ENCODE measurements at places on chromosomes 7 and 10. TPM values are rescaled to one million over a fixed set of nuclear protein-coding genes. Genes with fewer than 3 reads are reported as not detected.

GPR146 gene
- polyA plus RNA-seq = 0.60 TPM

CYP3A5 gene
- polyA plus RNA-seq = not detected

GRID2IP gene
- polyA plus RNA-seq = not detected

SNCG gene
- polyA plus RNA-seq = not detected

NANOS1 gene
- not detected for polyA plus RNA-seq

CYP3A4 gene
- polyA plus RNA-seq = not detected

MCM7 gene
- polyA plus RNA-seq = 8.8 TPM

DNA sequence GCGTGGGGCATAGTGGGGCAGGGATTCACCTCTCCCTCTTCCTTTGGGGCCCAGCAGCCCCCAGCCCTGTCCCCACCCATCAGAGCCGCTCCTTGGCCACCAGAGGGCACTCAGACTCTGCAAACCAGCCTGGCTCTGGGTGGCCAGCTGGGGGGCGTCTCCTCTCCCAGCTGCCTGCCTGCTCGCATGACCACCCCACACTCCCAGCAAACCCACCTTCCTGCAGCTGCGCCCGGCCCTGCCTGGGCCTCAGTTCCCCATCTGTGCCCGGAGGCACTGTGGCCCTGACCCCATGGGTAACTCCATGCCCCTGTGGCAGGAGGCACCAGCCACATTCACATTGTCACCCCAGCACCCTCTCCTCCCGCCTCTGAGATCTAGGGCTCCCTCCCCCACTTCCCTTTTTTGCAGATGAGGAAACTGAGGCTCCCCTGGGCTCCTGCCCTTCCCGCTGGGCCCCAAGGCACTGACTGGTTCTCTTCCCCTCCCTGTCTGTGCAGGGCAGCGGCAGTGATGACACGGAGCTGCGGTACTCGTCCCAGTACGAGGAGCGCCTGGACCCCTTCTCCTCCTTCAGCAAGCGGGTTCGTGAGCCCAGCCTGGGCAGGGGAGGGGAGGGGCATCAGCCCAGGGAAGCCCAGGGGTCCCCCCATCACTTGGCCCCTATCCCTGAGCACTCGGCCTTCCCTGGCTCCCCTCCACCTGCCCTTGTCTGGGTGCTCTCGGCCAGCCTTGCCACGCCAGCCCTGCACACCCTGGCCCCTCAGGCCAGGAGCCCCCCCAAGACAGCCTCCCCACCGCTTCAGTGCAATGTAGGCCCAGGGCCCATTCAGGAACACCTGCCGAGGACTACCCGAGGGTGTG is 6.9 kb upstream of the SH2B2 start:
- DNase-seq = peak; percentile 63

All from CD14-positive monocyte (primary cell).